T-helper 2 cell treated with Interferon-gamma antibody and Interleukin-4, amounts not matched to agents 5 μg/mL and 100 μg/mL, for 36 hours (primary cell): ENCODE measurements at places on chromosomes 5 and 9.

- DNase-seq, result no peak
Measured at GRCh38 chr5:164498438-164498837, 993.0 kb downstream of the MAT2B start.

DNA sequence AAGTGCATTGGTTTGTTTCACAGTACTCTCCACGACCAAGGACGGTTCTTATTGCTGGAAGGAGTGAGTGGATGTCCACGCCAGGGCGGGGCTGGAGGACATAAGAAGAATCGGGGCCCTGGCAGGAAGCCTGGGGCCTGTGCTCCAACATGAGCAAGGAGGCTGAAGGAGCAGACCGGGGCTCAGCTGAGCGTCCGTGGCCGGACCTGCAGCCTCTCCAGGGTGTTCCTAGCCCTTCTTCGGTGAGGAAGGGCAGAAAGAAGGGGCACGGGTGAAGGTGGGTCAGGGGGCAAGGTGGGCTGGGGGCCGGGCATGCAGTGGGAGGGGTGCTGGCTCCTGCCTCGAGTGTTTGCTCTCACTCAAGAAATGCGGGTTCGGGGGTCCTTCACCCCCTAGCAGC lies 18.1 kb downstream of the FAM78A start:
- no peak for DNase-seq

GRCh38 chr9:3939820-3940219 lies 360.0 kb downstream of the GLIS3 start:
- no peak for DNase-seq

- no peak for DNase-seq
Measured at GRCh38 chr9:113495526-113495925, 32.0 kb downstream of the RGS3 start.

GRCh38 chr9:35776018-35776417 lies 15.4 kb upstream of the NPR2 start:
- DNase-seq, result no peak

DNA sequence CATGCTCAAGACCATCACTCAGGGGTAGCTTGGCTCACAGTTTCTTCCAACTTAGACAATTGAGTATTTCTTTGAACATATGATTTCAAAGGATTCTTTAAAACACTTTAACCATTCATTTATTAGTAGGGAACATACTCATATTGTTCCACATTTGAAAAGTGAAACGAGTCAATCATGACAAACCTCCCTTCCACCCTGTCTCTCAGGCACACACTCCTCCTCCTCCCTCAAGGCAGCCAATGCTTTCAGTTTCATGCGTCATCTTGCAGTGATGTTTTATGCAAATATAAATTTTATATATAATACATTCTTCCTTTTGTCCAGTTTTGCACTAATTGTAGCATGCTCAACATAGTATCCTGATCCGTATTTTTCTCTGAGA lies 126.0 kb upstream of the BOD1 start:
- DNase-seq, result peak; percentile 4

GRCh38 chr9:132032238-132032950 lies 47.3 kb downstream of the MED27 start:
- no peak for DNase-seq

- DNase-seq, result no peak
Measured at GRCh38 chr5:65263321-65263720, 218.4 kb downstream of the ADAMTS6 start.

DNA sequence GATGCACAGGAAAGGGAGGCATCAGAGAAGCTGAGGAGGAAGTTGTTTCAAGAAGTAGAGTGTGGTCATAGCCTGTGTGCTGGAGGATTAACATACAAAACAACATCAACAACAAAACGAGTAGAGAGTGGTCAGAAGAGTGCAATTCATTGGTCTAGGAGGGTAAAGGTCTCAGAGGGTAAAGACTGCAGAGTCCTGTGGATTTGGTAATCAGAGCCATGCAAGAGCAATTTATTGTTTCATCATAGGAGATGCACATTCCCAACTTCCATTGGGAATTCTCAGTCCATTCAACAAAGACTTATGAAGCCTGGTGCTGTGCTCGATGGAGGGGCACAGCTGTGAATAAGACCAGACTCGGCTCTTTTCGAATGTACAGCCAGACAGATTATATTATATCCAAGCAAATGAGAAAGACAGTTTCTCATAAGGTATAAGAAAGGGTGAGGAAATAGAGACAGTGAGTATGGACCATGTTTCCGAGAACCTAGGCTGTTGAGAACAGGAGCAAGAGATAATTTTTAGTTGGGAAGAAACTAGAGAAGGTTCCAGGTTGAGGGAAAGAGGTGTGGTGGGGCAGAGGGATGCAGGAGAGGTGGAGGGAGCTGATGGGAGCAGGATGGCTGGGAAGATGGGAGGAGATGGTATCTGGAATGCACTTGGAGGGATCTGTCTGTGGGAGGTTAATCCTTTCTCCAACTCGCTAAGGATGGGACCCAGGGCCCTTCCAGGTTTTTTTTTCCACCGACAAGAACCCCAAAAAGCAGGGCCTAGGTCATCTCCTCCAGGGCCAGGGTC lies 7.9 kb upstream of the MYORG start:
- no peak for DNase-seq

DNA sequence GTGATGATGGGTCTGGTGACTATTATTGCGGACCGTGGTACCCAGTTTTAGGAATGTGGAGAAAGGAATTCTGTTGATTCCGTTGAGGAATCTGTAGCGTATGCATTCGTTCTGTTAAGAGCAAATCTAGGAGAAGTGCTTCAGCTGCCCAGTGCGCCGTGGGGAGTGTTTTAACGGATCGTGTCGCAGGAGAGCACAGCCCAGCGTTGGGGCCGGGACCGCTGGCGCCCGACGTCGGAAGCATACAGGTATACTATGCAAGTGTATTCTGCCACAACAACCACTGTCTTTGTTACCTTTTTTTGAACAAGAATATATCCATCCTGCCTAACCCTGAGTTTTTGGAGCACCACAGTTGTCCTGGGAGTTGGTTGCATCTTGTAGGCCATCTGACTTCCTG lies 42.7 kb downstream of the TENT4A start:
- DNase-seq, result no peak

GRCh38 chr9:87792831-87793288 lies 66.9 kb downstream of the CTSL start:
- DNase-seq, result peak; percentile 77

GRCh38 chr5:149407323-149408251 lies 28.5 kb upstream of the IL17B start:
- DNase-seq, result no peak

DNA sequence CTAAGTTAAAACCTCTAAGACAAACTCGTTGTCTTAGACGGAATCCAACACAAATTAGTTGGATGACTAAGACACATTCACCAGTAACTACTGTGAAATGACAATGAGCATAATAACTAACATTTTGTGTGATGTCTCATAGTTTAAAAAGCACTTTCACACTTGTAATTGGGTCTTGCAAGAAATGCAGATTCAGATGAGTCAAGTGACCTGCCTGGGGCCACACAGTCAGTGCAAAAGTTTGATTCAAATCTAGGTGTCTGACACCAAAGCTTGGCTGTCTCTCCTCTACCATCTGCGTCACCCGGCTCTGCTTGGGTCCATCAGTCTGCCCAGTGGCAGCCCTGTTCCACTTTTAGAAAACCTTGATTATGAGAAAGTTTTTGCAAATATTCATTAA lies 143.7 kb downstream of the TTLL11 start:
- no peak for DNase-seq

DNA sequence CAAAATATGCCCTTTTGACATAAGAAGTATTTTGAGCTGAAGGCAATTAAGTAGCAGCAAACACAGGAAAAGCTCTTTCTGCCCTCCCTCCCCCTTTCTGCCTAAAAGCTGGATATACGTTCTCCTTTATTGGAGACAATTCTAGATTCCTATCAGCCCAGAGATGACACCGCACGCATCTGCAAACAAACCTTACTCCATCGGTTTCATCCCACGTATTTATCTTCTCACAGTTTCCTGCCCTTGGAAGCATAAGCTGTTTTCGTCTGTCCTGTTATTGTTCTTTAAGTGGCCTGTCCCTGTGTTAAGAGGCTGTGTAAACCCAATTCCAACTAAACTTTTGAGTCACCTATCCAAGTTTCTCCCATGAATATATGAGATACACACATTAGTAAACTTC lies 11.8 kb downstream of the TBC1D9B start:
- DNase-seq, result no peak

- DNase-seq, result no peak
Measured at GRCh38 chr5:158701007-158701391, 398.7 kb downstream of the EBF1 start.

GRCh38 chr5:1090538-1090937 lies 21.3 kb downstream of the SLC12A7 start:
- no peak for DNase-seq

- no peak for DNase-seq
Measured at GRCh38 chr5:35233121-35233520, 2.8 kb upstream of the PRLR start.

DNA sequence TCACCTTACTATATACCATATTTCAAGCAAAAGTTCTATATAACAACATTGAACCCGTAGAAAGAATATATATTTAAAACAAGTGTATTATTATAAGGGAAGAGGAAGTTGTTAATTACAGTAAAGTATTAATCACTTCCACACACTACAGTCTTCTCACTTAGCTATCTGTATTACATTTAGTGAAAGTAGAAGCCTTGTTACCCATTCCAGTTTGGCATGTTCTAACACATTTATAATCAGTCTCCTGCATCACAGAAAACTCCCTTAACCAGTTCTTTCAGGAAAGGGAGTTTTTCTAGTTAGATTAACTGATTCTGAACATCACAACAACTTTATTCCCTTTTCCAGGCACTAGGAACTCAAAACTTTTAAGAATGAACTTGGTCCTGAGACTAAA lies 6.9 kb downstream of the RAB14 start:
- DNase-seq, result no peak

DNA sequence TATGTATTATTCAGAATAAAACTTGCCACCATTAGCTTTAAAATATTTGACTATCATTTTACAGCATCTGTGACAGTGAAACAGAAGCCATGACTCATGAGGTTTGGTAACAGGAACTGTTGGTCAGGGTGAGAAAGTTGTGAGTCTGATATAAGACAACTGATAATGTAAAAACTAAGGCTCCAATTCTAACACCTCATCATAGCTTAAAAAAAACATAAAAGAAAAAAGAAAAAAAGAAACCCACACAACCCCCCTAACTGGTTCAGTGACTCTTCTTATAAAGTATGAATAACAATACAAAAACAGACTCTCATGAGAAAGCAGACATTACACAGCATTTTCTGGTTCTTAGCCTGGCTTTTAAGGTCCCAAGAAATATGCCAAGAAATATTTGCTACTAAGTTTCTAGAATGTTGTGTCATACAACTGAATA lies 85.8 kb downstream of the MRPS27 start:
- DNase-seq, result peak; percentile 43

GRCh38 chr5:176469296-176469695 lies 21.1 kb downstream of the FAF2 start:
- DNase-seq, result no peak

DNA sequence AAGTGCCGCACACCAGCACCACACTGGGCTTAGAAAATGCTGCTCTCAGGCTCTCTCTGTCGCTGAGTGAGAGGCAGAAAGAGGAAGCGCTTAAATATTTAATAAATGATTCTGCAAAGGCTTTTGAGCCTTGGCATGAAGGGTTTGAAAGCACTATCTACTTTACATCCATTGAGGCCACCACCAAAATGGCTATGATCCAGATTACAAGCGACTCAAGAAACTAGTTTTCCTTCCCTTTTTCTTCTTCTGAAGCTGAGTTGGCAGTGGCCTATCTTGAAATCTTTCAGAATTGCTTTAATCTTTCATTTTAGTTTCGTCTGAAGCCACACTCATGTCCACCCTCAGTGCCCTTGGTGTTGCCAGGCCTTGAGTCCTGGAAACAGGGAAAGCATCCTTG lies 59.5 kb downstream of the EBF1 start:
- DNase-seq, result no peak

- no peak for DNase-seq
Measured at GRCh38 chr5:115708819-115709477, 83.1 kb upstream of the TMED7 start.

DNA sequence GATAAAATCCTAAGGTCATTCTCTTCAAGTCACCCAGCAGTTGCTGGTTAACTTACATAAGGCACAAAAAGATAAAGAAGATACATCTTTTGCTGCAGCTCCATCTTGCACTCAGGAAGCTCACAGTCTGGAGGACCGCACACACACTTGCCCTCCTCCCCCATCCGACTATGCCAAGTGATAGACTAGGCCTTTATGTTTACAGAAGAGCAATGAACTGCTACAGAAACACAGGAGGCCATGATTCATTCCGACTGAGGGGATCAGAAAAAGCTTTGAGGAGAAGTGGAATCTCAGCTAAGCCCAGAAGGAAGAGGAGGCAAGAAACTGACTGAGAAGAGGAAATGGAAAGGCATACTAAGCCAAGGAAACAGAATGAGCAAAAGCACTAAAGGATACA lies 17.4 kb downstream of the NRG2 start:
- no peak for DNase-seq

- peak; percentile 82 for DNase-seq
Measured at GRCh38 chr9:130042885-130043653, at the start of gene FNBP1. Gene FNBP1 (minus strand): TSS chr9:130043189. CDS start chr9:130042975, 214 bp downstream.

DNA sequence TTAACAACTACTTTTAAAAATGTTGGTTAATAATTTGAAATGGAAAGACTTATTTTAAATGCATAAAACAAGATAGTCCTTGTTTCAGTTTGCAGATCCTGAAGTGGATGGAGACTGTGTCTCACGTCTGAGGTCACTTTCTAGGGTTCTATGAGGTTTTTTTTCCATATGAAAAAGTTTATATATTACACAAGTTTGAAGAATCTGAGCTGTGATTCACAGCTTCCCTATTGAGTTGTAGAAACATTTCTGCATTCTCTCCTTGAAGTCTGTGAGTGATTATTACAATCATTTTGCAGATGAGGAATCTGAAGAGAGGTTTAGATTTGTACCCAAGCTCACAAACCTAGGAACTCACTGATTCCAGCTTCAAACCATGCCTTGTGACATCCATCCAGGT lies 442.5 kb upstream of the KLF4 start:
- DNase-seq, result no peak

DNA sequence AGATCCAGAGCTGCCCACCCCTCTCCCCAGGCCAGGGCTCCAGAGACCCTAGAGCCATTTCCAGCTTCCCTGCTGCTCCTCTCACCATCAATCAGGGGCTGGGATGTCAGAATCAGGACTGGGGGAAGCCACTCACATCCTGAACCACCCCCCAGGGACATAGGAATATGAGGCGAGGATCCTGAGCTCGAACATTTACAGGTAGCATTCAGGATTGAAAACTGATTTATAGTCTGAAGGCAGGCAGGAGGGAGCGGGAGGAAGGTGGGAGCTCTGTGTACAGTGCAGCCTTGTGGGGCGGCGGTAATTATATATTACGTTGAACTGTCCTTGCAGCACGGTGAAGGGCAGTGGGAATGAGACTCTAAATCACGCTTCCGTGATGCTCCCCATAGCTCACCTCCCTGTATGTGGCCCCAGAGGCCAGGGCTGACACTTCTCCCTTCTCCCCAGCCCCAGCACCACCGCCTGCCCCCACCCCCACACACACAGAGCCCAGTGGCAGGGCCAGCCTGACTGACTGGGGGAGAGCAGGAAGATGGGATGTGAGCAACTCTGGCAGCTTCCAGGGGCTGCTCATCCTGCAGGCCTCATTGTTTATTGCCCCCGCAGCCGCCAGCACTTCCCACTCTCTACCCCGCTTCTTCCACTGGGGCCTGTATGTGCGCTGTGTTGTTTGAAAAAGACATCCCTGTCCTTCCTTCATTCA lies 76.0 kb upstream of the HSPA9 start:
- DNase-seq, result no peak

GRCh38 chr9:28105001-28105400 lies 531.7 kb upstream of the C9orf72 start:
- DNase-seq, result no peak

- no peak for DNase-seq
Measured at GRCh38 chr9:116389541-116390302, 236.1 kb downstream of the PAPPA start.
